Stimulated activated CD8-positive, alpha-beta memory T cell treated with anti-CD3 and anti-CD28 coated beads, Interleukin-2, amount 100 ng/mL, for 48 hours (primary cell): ENCODE measurements at places on chromosomes 5 and 9.

- no peak for DNase-seq
These were observed 12.1 kb downstream of the TMEM245 start for GRCh38 chr9:109107402-109108240.

- no peak for DNase-seq
These were observed 30.0 kb downstream of the KDM4C start for GRCh38 chr9:6787793-6788161.

DNA sequence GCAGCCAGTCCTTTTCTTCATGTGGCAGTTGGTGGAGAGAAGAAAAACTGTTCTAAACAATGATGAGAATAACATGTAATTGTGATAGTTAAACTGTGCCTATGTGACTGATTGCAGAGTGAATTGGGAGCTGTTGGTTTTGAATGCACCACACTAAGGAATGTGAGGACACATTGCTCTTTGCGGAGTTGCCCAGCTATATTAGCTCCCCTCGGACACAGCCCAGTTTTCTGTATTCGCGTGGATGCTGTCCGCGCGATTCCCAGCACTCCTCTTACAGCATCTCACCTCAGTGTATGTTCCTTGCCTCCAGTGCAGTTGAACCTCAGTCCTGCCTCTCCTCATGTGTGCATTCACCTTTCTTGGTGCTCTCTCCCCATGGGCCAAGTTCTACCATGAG lies 32.2 kb downstream of the TGFBI start:
- no peak for DNase-seq

GRCh38 chr9:34989946-34990635 lies 546 bp downstream of the DNAJB5 start:
- no peak for DNase-seq

- DNase-seq = no peak
These were observed 13.4 kb downstream of the AK8 start for GRCh38 chr9:132864691-132865090.
